ENCODE measurements at places on chromosomes 16 and 17. TPM values are rescaled to one million over a fixed set of nuclear protein-coding genes. Genes with fewer than 3 reads are reported as not detected.

- no peaks in the 10 kb centered on the region for H3K36me3 ChIP-seq
- peak overlapping the region; percentile 97 for H3K27ac ChIP-seq
- peak overlapping the region; percentile 96 for H3K4me3 ChIP-seq
- H3K27me3 ChIP-seq, result no peaks in the 10 kb centered on the region
- no peaks in the 10 kb centered on the region for H3K4me1 ChIP-seq
- DNase-seq, result no peak
Measured at GRCh38 chr16:24539850-24540601, 660 bp downstream of the RBBP6 start.

DNA sequence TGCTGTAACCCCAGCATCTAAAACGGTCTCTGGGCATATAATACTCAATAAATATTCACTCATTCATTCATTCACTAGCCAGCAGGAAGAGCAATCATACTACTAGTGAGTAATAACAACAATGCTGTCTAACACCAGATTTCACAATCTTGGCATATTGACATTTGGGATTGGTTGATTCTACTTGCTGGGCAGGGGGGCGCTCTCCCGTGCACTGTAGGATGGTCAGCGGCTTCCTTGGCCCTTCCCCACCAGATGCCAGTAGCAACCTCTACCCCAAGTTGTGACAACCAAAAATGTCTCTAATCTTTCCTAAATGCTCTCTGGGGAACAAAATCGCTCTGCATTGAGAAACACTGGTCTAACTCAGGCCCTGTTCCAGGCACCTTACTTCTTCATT is 20.7 kb downstream of the WFDC1 start:
- no peaks in the 10 kb centered on the region for H3K36me3 ChIP-seq
- no peak overlapping the region for H3K27ac ChIP-seq
- H3K27me3 ChIP-seq, result no peaks in the 10 kb centered on the region

DNA sequence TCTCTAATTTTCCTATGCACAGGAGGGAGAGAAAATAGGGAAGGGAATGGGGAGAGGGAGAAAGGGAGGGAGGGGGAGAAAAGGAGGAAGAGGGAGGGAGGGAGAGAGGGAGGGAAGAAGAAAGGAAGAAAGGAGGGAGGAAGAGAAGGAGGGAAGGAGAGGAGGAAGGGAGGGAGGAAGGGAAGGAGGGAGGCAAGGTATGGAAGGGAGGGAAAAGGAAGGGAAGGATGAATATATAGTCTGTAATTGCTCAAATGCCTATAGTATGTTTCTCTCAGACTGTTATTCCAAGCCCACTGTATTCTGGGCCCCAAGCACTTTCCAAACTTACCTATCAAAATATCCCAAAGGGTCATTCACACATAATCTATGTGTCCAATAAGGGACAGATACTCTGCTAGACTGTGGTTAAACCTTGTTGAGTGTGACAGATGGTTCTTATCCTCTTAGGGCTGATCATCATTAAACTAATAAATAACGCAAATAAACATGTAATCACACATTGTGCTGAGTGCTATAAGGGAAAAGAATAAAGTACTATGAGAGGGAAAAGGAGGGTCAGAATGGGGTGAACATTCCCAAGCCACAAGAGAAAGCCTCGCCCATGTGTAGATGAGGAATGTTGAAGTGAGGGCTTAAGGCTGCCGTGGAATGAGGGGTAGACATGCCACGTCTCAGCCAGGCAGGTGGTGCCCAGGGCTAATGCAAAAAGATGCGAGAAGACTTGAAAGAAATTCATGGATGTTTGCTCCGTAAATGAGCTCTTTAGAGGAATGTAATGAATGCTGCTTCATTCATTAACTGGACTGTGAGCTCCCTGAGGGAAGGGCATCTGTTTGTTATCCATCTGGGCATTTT is 30.6 kb downstream of the ASIC2 start:
- DNase-seq, result no peak
- H3K4me3 ChIP-seq, result no peak overlapping the region
- peaks cover 6% of the 10 kb centered on the region for H3K4me1 ChIP-seq

- H3K4me3 ChIP-seq, result no peak overlapping the region
- no peaks in the 10 kb centered on the region for H3K4me1 ChIP-seq
- no peaks in the 10 kb centered on the region for H3K27me3 ChIP-seq
Measured at GRCh38 chr16:47687694-47688093, 226.6 kb downstream of the PHKB start.

DNA sequence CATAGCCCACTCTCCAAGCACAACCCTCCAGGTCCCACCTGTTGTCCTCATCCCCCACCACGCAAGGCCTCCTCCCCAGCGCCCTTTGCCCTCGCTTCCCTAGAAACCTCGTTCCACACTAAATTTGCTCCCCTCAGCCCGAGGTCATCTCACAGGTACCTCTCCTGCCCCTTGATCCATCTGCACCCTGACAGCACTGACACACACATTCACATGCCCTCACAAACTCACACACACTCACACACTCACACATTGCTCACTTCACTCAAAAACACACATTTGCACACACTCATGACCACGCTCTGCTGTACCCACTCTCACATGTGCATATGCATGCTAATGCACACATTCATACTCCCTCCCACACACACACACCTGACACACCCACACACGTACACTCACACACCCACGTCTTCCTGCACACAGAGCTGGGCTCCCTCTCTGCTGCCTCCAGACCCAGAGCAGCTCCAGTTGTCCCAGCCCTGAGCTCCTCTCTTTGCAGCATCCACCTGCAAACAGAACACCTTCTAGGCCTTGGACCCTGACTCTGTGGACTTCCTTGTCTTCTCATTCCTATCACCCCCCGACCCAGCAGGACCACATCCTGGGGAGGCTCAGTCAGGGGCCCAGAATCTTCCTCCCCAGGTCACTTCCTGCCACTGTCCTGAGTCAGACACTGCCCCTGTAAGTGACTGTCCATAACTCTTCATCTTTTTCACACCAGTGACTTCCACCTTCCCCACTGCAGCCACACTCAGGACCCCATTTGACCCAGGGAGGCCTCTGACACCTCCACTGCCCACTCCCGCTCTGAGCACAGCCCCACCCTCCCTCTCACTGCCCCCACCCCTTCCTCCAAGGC is 4.9 kb downstream of the ASGR2 start:
- no peaks in the 10 kb centered on the region for H3K36me3 ChIP-seq
- no peak overlapping the region for H3K27ac ChIP-seq
- no peak for DNase-seq
- H3K4me1 ChIP-seq, result no peaks in the 10 kb centered on the region

DNA sequence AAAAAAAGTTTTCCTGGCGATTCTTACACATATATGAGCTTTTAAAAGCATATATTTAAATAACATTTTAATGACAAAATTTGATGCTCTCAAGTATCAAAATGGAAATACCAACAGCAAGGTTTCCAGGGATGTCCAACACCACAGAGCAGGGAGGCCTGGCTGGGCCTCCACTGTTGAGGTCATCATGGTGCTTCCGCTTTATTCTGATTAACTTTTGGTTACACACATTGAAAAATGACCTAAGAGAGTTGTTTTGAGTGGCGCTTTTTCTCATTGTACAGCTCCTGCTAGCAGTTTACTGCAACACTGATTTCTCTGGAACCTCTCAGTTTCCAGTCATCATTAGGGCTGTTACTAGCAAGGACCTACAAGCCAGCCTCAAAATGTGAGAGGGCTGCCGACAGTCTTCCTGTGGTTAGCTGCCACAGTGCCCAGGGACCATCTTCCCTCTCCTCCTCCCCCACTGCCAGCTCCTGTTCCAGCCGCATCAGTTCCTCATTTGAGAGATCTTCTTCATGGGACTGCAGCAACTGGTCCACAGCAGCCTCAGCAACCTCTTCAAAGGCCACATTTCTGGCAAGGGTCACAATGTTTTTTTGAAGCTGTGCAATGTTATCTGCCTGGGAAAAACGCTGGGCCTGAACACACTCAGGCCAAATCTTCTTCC is 21.3 kb downstream of the DEF8 start:
- H3K36me3 ChIP-seq, result no peaks in the 10 kb centered on the region
- H3K4me3 ChIP-seq, result no peak overlapping the region
- no peak overlapping the region for H3K27ac ChIP-seq
- H3K27me3 ChIP-seq, result no peaks in the 10 kb centered on the region
- DNase-seq, result no peak

DNA sequence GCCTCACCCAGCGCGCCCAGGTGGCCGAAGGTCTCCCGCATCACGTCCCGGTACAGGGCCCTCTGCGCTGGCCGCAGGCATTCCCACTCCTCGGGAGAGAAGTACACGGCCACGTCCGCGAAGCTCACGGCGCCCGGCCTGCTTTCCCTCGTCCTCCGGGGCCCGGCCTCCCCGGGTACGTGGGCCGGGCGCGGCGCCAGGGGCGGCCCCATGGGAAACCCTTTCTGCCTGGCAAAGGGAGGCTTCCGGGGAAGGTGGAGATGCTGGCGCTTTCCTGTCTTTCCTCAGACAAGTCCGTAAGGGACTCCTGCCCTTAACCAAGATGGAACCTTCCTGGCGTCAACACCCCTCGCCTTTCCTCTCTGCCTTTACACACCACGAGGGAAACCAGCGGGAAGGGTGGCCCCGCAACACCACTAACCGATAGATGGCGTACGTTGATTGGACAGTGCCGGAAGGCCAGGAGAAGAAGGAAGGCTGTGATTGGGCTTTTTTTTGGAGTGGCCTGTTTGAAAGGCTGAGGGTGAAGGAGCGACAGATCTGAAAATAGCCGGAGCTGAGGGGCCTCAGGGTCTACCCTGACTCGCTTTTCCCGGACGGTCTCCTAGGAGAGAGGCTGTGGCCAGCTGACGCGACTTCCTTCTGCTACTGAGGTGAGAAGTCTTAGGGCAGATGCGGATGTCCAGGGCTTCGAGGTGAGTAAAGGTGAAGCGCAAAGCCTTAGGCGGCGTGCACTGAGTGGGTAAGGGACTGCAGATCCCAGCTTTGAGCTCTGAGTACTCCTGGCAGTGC is at the start of gene ZNF785:
Gene ZNF785, minus strand, starts transcription at position 298 of the 792 bp plus-strand sequence. Its CDS starts 86 bp downstream, at position 212.
- H3K27me3 ChIP-seq, result no peaks in the 10 kb centered on the region
- H3K36me3 ChIP-seq, result peaks cover 4% of the 10 kb centered on the region
- H3K27ac ChIP-seq, result peak within 1 kb of the TSS; percentile 86
- DNase-seq, result peak; percentile 93
- peak within 1 kb of the TSS; percentile 78 for H3K4me3 ChIP-seq

GRCh38 chr17:74427048-74427762 is 4.7 kb upstream of the GPRC5C start:
- H3K36me3 ChIP-seq, result no peaks in the 10 kb centered on the region
- H3K27ac ChIP-seq, result no peak overlapping the region
- peaks cover 24% of the 10 kb centered on the region for H3K4me1 ChIP-seq
- H3K4me3 ChIP-seq, result no peak overlapping the region

DNA sequence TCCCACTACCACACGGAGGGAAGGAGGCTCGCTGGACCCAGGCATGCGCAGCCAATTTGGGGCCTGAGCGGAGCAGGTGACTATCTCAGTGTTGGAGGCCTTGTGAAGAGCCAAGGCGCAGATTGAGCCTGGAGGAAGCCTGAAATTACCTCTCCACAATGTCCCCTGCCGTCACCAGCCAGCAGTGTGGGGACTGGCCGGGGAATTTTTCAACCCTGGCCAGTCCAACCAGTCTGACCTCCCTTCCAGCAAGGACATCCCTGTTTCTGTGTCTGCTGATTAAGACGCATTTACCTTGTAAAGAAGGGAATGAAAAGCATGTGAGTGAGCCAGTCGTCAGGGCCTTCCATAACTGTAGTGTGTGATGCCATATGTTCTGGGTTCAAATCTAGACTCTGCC is 198.1 kb upstream of the IRX3 start:
- DNase-seq, result no peak
- no peaks in the 10 kb centered on the region for H3K27me3 ChIP-seq
- H3K4me3 ChIP-seq, result no peak overlapping the region

SHCBP1 gene
- 5.7 TPM for polyA plus RNA-seq

ZPBP2 gene
- polyA plus RNA-seq, result not detected

PEX12 gene
- polyA plus RNA-seq, result 5.9 TPM
